Endothelial cell (in vitro differentiated cells): ENCODE measurements at places on chromosomes 5 and 9.

DNA sequence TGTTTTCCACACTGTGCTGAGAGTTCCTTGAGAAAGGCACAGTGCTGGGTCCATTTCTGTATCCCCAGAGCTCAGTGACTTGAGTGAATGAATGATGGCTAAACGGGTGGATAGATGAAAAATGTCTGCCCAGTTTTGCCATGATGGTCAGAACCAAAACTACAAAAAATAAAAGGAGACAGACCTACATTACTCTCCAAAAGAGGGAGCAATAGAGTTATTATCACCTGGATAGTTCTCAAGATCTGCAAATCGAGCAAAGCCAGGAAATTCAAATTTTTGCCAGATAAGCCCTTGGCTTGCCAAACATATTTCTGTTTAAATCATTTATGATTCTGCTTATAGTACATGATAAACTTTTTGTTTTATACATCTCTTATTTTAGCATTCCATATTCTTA lies 214.2 kb upstream of the ZNF462 start:
- DNase-seq: no peak

- no peak for DNase-seq
These were observed 509.2 kb downstream of the CETN3 start for GRCh38 chr5:89900346-89900745.

DNA sequence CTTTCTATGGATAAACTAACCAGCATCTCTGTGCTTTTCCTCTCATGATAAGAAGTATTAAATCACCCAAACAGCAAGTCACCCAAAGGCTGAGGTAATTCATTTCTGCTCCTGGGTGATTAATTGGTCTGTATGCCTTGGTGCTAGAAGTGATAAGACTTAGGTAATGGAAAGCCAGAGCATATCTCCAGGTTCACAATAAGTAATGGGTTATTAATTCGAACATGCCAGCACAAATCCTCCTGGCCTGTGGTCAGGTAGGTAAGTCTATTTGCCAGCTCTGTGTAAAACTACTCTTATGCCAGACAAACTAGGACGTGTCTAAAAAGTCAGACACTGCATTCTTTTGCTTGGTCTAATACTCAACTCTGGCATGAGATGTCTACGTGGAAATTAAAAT lies 11.2 kb upstream of the ENC1 start:
- no peak for DNase-seq

GRCh38 chr9:37920471-37921167 lies 16.7 kb upstream of the SLC25A51 start:
- no peak for DNase-seq

GRCh38 chr9:113622600-113623400 lies 159.3 kb downstream of the RGS3 start:
- no peak for DNase-seq
